ENCODE measurements at places on chromosomes 7 and 10.

DNA sequence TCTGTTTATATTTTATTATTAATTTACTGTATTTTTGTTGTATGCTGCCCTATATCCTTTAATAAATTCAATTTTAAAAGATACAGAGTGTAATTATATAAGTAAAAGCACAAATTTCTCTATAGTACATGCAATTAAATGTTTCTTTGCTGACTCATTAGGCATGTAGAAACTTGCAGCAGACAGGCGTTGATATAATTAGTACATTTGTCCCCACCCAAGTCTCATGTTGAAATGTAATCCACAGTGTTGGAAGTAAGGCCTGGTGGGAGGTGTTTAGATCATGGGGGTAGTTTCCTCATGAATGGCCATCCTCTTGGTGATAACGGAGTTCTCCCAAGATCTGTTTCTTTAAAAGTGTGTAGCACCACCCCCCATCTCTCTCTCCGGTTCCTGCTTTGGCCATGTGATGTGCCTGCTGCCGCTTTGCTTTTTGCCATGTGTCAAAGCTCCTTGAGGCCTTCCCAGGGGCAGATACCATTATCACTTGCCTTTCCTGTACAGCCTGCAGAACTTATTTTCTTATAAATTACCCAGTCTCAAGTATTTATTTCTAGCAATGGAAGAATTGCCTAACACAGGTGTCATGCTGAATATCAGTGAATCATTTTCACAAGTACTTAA lies 63.7 kb downstream of the TSPAN12 start:
- DNase-seq, result no peak

DNA sequence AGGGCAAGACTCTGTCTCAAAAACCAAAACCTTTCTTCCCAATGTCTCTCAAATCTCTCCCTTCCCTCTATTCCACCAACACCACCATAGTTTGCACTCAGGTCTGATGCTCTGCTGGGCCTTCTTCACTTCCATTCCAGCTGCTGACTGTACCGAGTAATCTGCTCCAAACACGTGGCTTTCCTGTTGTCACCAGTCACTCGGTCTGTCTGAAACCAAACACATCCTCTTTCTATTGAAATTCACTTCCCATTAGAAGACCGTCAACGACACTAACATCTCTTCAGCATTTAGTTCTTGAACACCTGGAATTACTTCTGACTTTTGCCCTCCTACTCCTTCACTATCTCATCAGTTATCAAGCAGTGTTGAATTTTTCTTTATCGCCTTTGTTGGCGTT lies 4.7 kb upstream of the NRF1 start:
- no peak for DNase-seq

- no peak for DNase-seq
These were observed 62.1 kb upstream of the PRKAR2B start for GRCh38 chr7:106982415-106982814.

GRCh38 chr10:14578060-14578952 lies 196.4 kb downstream of the FAM107B start:
- no peak for DNase-seq

DNA sequence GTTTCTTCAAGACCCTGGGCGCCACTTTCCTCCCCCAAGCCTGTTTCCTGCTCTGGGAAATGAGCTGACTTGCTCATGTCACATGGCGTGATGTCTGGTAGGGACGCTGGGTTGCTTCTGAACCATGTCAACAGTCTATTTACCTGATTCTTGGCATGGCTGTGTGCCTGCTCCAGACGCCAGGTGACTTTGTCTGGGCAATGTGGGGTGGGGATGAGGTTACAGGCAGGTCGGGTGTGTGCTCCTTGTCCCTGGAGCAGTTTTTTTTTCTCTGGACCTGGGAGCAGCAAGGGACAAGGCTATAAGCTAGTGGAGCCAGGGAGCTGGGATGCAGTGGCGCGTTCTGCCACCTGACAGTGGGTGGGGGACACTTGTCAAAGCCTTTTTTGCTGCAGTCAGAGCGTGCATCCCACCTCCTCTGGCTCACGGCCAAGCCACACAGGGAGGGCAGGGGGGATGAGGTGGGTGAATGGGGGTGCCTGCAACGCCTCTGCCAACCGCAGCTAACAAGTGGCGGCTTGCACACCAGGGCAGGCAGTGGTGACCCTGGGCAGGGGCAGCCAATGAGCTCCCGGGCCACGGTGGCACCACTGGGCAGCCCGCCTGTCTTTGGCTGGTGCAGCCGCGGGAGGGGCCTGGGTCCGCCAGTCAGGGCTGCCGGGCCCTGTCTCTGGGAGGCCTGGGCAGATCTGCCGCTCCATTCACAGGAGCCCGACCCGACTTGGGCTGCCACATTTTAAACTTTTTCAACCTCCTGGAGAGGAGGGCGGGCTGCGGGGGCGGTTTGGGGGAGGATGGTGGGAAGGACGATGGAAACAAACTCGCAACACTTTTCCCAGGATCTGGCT lies 22.9 kb downstream of the DNAJB12 start:
- peak; percentile 69 for DNase-seq

GRCh38 chr7:134766779-134767519 lies 12.5 kb upstream of the CALD1 start:
- peak; percentile 77 for DNase-seq

GRCh38 chr7:78850093-78850740 lies 603.2 kb downstream of the MAGI2 start:
- no peak for DNase-seq

GRCh38 chr10:44168478-44168877 lies 216.4 kb downstream of the CXCL12 start:
- DNase-seq, result no peak
